ENCODE measurements at places on chromosomes 13 and 19. TPM values are rescaled to one million over a fixed set of nuclear protein-coding genes. Genes with fewer than 3 reads are reported as not detected.

The TRAPPC6A gene
- total RNA-seq, result 29.1 TPM

The ACP5 gene
- not detected for total RNA-seq

The NEK3 gene
- 10.7 TPM for total RNA-seq

The DZIP1 gene
- total RNA-seq, result 31.7 TPM

The ADGRE3 gene
- total RNA-seq, result not detected

The ZNF492 gene
- 0.12 TPM for total RNA-seq

The ZNF416 gene
- total RNA-seq, result 6.6 TPM

The FCER2 gene
- total RNA-seq, result not detected

The SHISA7 gene
- not detected for total RNA-seq

The SIGLEC11 gene
- not detected for total RNA-seq

The KLK14 gene
- total RNA-seq, result not detected

The CRX gene
- not detected for total RNA-seq

The PTGIR gene
- total RNA-seq, result 12.9 TPM

The KLHL1 gene
- total RNA-seq, result not detected

The KLK2 gene
- not detected for total RNA-seq

The MCF2L gene
- total RNA-seq, result 0.09 TPM

The GJA3 gene
- total RNA-seq, result 0.34 TPM

The ZNF44 gene
- total RNA-seq, result 2.0 TPM

The CYP2A7 gene
- not detected for total RNA-seq

The PLK5 gene
- not detected for total RNA-seq

The PCCA gene
- 19.2 TPM for total RNA-seq

The TFDP1 gene
- 56.6 TPM for total RNA-seq

The ZNF709 gene
- 0.68 TPM for total RNA-seq
